ENCODE measurements at places on chromosomes 1 and 21.
A peak's percentile ranks its signal among the peaks of the same experiment; 100 is the strongest.

- DNase-seq = no peak
Measured at GRCh38 chr1:243751506-243751905, 98.5 kb downstream of the AKT3 start.

GRCh38 chr1:228318823-228319241, 87.8 kb downstream of the TRIM11 start:
- no peak for DNase-seq

DNA sequence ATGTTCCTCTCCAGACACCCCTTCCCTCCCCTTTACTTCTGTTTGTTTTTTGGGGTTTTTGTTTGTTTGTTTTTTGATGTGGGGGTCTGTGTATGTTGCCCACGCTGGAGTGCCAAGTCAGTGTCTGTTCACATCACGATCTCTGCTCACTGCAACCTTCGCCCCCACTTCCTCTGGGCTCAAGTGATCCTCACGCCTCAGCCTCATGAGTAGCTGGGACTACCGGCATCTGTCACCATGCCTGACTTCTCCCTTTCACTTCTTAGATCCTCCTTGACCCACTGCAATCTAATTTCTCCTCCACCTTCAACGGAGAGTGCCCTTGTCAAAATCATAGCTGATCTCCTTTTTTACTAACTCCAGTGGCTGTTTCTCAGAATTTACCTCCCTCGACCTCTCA, 100.7 kb upstream of the KIF26B start:
- DNase-seq = no peak

- DNase-seq = peak; percentile 61
Measured at GRCh38 chr1:157090196-157090647, 9.4 kb downstream of the ETV3L start.

- no peak for DNase-seq
Measured at GRCh38 chr1:9784508-9785133, 39.1 kb downstream of the CLSTN1 start.

- no peak for DNase-seq
Measured at GRCh38 chr1:15337656-15338402, 71.9 kb upstream of the EFHD2 start.

GRCh38 chr1:201783058-201783457, 45.9 kb upstream of the IPO9 start:
- no peak for DNase-seq

DNA sequence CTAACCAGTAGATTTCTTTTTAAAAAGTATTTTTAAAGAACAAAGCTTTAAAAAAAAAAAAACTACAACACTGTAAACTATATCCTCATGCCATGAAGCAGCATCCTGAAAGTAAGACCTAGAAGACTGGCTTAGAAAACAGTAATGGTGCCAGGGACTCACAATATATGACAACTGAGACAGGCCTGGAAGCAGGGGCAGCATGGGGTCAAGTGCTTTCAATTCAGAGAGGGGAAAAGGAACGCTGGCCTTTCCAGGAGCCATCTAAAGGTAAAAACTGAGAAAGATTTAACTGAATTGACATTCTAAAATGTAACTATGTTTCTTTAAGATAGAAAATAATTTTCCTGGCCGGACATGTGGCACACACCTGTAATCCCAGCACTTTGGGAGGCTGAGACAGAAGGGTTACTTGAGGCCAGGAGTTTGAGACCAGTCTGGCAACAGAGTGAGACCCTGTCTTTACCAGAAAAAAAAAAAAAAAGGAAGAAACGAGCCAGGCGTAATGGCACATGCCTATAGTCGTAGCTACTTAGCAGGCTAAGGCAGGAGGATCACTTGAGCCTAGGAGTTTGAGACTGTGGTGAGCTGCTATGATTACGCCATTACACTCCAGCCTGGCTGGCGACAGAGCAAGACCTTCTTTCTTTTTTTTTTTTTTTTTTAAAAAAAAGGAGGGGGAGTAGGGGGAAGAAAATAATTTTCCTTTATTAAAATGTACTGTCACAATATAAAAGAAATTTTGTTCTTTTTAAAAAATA, 54.1 kb downstream of the SLC35D1 start:
- no peak for DNase-seq

DNA sequence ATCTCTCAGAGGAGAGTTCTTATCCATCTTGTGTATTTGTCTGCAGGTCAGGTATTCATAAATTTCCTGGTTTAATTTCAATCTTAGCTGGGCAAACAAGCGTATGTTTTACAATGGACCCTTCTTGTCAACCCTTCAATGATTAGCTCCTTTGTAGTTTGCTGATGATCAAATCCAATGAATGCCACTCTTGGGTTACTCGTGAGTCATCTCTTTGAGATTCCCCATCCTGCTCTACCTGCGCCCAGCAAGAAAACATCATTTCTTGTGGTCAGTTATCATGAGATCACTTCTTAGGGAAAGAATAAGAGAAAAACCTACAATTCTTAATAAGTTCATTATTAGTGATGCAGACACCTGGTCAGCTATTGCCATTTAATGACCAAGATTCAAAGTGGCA, 572.3 kb upstream of the PKN2 start:
- no peak for DNase-seq

DNA sequence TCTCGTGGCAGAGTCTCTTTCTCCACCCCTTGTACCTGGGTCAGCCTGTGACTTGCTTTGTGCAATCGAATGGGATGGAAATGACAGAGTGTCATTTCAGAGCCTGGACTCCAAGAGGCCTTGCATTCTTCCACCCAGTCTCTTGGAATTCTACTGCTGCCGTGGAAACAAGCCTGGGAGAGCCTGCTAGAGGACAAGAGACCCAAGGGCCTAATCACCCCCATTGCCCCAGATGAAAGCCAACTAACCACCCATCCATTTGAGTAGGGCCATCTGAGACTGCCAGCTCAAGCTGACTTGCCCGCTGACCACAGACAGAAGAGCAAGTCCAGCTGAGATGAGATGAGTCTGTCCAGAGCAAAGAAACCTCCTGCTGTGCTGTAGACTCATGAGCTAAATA, 201.6 kb downstream of the PTPRU start:
- no peak for DNase-seq
